Body of pancreas (tissue), 4 donors: ENCODE measurements at places on chromosomes 3 and 15.

DNA sequence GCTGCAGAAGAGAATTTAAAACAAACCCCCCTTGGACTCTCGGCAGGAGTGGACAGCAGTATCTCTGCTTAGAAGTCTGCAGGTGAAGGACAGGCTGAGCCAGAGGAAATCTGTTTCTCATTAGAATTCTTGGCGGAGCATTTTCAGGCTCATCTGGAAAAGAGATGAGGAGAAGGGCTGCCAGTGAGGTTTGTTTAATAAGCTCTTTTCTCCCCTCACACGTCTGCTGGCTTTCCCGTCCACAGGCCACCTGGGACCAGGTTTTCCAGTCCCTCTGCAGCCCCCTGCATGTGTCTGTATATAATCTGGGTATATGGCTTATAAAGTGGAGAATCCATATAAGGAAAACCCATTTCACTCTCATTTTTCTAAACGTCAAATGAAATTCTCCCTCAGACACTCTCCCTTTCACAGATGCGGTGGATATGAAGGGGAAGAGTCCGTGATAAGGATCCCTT is 155.4 kb upstream of the TPM1 start:
- no peak for DNase-seq

GRCh38 chr3:37731895-37732294 is 129.8 kb upstream of the CTDSPL start:
- DNase-seq: no peak

- no peak for DNase-seq
Observed at GRCh38 chr3:72376956-72377710, 471.1 kb downstream of the SHQ1 start.

GRCh38 chr3:112357930-112358780 is 25.2 kb downstream of the CD200 start:
- DNase-seq: no peak

DNA sequence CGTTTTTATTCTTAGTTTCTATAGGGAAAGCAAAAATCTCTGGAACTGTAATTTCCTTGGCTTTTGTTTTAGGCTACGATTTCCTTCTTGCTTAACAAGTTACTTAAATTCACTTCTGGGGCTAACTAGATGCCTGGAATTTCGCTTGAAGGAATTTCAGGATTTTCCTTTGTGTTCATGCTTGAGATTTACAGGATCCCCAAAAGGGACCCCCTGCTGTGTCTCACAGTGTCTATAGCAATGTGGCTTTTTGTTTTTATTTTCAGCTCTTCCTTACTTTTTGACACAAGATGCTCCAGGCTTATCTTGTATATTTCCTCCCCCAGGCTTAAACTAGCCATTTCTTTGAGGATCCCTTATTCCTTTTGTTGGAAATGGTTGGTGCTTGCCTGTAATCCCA is 95.5 kb upstream of the DPPA4 start:
- no peak for DNase-seq
